ENCODE measurements at places on chromosomes 7 and 10.

DNA sequence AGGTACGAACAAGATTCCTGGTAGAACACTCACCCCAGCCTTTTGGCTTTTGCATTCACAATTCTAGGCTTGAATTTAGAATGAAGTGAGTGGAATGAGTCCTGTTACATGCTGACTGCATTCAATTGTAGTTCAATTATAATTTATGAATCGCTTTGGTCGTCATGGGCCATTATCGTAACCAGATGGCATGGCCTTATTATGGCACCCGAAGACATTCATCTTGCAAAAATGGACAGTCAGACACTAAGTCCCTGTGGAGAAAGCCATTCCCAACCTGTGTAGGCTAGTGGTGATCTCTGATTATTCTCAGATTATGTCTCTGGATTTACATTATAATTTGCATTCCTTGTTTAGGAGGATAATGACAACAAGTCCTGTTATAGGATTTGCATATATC lies 292.4 kb upstream of the NPSR1 start:
- DNase-seq: no peak

DNA sequence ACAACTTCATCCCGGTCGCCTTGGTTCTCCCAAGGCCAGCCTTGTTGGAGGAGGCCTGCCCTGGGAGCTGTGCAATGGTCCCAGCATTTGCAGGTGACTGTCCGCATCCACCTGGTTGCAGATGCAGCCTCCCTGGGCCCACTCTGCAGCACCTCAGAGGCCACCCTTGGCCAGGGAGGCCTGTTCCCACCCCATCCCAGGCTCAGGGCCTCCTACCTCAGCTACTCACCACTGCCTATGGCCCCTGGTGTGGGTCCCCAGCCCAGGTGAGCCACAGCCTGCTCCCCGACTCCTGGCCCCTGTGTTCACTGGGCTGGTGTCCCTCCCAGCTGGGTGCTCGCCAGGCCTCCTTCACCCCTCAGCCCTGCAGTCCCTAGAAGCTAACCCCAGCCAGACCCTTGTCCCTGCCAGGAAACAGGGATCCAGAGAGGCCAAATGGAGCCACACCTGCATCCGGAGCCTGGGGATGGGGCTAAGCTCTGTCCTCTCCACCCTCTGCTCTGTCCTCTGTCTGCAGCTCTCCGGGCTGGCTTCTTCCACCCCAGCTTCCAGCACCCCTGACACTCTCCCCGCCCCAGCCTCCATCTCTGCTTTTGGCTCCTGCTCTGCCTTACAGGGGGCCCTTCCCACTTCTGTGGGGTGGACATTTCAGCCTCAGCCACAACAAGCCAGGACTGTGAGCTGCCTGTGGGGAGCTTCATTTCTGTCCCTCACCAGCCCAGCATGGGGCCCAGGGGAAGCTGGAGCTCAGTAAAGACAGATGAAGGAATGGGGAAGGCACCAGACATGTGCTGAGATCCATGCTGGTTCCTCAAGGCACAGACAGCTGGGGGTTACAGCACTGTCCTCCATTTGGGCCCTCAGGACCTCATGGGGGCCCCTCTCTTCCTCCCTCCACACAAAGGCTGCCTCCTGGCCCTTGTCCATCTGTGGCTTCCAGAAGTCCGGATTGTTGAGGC lies 35.6 kb upstream of the ANTXRL start:
- no peak for DNase-seq

DNA sequence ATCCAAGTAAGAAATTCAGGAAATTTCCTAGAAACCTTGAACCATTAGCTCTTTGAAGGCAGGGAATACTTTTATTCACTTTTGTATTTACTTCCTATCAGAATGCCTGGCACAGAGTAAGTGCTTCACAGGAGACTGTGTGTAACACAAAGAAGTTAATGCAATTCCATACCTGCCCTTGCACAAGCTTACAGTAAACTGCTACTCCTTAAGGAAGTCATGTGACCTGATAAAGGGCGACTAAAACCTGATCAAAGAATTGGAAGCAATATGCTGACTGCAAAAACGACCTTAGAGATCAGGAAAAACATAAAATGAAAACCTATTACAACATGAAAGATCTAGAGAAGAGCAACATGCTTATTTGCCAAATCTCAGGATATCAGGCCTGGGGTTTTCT lies 178.2 kb upstream of the HPS1 start:
- no peak for DNase-seq

- DNase-seq: no peak
Measured at GRCh38 chr10:87674943-87675342, 15.3 kb downstream of the PAPSS2 start.

GRCh38 chr7:149886018-149886415 lies 12.2 kb downstream of the ATP6V0E2 start:
- no peak for DNase-seq

- DNase-seq: peak; percentile 83
Measured at GRCh38 chr7:155412416-155413253, 45.3 kb upstream of the EN2 start.

GRCh38 chr10:68954904-68955303 lies 1.1 kb upstream of the DDX21 start:
- no peak for DNase-seq

DNA sequence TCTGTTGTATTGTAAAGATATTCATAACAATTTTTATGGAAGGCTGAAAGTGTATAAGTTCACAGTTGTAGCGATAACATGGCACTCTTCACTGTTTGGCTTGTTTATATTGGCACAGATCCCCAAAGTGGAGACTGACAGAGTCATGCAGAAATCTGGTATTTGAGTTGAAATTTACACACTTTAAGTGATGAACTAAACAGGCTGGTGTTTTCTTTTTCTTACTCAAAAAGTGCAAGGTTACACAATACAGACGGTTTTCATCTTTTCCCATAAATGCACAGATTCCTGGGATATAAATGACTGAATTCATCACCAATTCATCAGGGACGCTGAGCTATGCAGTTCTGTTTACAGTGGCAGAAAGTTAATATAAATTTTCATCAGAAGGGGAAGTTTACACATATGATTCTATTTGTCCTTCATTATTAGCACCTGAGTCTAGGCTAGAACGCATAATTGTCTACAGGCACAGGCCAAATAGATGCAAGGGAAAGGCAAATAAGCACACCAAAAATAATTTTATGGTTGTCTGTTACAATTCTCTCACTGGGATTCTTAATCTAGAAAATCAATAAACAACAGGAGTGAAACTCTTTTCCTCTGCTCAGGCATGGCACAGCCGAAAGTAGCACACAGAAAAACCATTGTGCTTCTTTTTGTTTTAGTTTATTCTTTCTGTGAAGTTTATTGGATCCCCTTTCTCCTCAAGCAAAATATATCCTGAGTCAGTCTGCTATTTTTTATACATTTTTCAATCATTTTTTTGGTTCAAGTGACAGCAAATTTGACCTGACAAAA lies 88.0 kb downstream of the FOXP2 start:
- peak; percentile 59 for DNase-seq

GRCh38 chr7:97149843-97150242 lies 32.3 kb downstream of the SDHAF3 start:
- no peak for DNase-seq

- DNase-seq: peak; percentile 66
Measured at GRCh38 chr7:120805636-120806388, 52.1 kb downstream of the TSPAN12 start.

DNA sequence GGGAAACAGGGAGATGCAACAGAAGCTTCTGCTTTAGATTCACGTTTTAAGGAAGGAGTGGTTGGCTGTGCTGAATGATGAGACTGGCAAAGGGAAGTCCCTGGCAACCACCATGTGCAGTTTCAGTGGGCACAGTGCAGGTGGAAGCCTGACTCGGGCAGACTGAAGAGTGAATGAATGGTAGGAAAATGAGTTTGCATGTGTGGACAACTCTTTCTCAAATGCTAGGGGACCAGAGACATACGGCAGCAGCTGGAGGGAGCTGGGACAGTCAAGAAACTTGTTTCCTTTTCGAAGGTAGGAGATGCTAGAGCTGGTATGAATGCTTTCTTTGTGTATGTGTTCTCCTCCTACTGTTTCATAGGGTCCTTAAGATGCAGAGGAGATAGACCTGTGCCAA lies 29.0 kb downstream of the PODXL start:
- DNase-seq: no peak

DNA sequence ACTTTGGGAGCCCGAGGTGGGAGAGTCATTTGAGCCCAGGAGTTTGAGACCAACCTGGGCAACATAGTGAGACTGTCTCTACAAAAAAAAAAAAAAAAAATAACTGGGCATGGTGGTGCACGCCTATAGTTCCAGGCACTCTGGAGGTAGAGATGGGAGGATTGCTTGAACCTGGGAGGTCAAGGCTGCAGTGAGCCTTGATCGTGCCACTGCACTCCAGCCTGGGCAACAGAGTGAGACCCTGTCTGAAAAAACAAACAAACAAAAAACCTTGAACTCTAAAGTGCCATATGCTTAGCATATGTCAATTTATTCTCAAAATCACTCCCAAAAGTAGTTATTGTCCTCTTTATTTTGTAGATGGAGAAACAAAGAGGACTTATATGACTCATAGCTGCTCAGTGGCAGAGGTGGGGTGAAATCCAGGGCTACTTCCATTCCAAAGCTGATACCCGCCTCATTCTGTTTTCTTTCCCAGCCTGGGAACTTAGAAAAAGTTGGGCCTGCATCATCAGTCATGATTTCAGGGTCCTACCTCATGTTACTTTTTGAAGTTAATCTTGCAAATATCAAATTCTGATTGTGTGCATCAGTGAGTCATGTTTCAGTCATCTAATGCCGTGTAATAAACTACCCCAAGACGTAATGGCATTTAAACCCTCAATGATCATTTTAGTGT lies 13.3 kb downstream of the DHTKD1 start:
- no peak for DNase-seq

GRCh38 chr7:64174941-64175340 lies 32.1 kb upstream of the ZNF735 start:
- no peak for DNase-seq

DNA sequence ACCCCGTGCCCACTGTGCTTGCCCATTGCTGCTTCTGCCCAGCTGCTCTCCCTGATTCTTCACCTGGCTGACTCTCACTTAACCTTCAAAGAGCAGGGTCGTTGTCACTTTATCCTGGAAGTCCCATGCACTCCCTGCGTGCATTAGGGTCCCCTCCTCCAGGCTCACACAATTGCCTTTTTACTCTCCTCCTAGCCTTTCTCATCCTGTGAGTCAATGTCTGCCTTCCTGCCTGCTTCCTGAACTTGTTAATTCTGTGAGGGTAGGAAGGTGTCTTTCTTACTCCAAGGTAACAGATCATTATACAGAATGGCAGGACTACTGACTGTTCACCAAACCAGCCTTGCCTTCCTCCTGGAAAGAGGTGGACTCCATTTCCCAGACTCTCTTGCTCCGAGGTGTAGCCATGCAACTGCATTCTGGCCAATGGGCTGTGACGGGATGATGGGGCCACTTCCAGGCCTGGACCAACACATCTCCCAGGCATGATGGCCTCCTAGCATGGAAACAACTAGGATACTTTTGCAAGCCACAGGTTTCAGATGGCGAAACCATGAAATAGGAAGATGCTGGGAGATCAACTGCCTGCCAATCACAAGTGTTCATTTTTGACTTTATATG lies 54.7 kb downstream of the ARHGAP22 start:
- no peak for DNase-seq

- DNase-seq: no peak
Measured at GRCh38 chr7:134660242-134660785, 13.7 kb downstream of the BPGM start.

- no peak for DNase-seq
Measured at GRCh38 chr7:77202481-77202976, 2.9 kb upstream of the FGL2 start.

GRCh38 chr7:104156842-104157277 lies 51.0 kb downstream of the ORC5 start:
- DNase-seq: peak; percentile 38

DNA sequence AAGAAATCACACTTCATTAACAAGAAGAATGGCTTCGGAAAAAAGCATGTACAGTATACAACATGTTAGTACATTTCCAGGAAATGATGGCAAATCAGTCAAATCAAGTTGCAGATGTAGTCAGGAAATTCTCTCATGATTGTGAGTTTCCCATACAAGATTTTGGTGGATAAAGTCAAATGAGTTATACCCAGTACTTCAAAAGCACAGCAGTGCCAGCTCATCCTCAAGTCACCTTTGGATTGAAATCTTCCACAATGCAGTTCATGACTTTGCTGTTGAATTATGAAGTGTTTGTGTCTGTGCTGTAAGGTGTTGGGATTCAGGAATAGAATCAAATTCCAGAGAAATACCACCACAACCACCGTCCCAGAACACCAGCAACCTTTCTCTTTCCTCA lies 301.3 kb upstream of the BMPER start:
- DNase-seq: no peak

DNA sequence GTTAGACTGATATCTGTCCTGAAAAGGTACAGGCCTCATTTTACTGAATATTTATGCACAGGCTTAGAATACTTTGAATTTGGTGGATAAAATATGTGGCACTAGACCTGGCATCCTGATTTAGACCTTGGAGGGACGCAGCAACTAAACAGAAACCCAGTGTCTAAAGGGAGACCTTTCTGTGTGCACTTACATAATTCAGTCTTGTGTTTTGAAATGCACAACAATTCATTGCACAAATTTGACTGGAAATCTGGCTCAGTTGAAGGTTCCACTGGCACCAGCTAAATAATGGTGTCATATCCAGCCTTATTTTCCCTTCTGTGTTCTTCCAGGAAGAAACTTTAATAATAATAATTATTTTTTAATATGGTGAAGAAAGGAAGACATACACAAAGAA lies 142.1 kb downstream of the SND1 start:
- no peak for DNase-seq

GRCh38 chr7:141436575-141437075 lies 114.6 kb upstream of the AGK start:
- peak; percentile 66 for DNase-seq

- no peak for DNase-seq
Measured at GRCh38 chr10:113038183-113038582, 88.1 kb downstream of the TCF7L2 start.

DNA sequence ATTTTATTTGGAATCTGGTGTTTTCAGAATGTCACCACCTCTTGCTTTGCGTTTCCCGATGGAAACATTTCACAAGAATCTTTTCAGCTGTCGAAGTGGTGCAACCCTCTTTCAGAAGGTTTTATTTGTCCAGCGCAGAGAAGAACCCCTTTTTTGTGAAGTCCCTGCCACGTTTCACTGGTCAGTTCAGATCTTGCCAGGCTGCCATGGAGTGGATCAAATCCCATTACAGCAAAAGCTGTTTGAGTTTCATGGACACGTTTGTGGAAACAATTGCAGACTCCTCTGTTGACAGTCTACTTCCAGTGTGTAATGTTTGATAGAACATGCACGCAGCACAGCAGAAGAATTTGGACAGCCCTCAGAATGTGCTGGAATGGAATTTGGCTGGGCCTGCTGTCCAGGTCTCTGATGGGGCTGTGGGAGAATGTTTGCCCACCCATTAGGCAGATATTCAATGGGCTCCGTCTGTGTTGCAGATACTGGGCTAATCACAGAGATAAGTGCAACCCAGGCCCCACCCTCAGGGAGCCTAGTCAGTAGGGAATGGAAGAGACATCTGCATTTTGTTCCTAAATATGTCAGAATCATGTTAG lies 143.2 kb downstream of the GRK5 start:
- DNase-seq: no peak

Data from NCI-H345 (cell line).